ENCODE measurements at places on chromosomes 6 and 20.

GRCh38 chr6:102039441-102039840 is 645.9 kb downstream of the GRIK2 start:
- DNase-seq, result no peak

DNA sequence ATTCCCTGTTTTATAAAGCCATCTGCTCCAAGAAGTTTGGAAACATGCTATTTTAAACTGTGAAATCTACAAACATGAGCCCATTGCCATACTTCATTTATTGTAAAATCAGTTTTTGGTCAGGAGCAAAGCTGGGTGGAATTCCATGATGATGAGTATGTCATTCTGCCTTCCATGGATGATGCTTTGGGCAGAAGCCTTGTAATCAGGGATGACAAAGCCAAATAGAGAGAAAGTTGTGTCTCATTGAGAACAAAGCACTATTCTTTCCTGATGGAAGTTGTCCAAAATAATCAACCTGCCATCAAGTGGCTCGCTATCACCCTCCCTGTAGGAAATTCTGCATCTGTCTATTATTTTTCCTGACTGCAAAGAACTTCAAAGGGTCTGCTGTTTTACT is 313.0 kb upstream of the DEFB112 start:
- no peak for DNase-seq

DNA sequence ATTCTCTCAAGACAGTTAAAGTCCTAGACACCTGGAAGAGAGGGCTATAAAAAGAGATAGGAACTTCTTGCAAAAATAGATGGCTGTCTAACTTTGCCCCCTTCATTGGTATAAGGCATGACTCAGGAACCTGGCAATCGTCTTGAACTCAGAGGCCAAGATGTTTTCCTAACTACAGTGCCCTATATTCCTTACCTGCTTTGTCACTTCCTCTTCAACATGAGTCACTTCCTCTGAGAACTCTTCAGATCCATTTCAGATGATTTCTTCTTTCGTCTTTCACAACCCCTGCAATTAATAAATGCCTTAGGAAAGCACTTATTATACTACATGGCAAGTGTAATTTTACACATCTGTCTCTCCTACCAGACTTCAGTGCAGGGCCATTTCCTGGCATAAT is 83.5 kb downstream of the HAO1 start:
- DNase-seq, result no peak

- no peak for DNase-seq
Observed at GRCh38 chr6:5275497-5275896, 14.2 kb downstream of the FARS2 start.

- no peak for DNase-seq
Observed at GRCh38 chr6:52399511-52400312, 20.4 kb upstream of the EFHC1 start.

- DNase-seq, result no peak
Observed at GRCh38 chr6:15184441-15184861, 61.4 kb upstream of the JARID2 start.

- no peak for DNase-seq
Observed at GRCh38 chr6:107154131-107154800, 39.0 kb upstream of the BEND3 start.

DNA sequence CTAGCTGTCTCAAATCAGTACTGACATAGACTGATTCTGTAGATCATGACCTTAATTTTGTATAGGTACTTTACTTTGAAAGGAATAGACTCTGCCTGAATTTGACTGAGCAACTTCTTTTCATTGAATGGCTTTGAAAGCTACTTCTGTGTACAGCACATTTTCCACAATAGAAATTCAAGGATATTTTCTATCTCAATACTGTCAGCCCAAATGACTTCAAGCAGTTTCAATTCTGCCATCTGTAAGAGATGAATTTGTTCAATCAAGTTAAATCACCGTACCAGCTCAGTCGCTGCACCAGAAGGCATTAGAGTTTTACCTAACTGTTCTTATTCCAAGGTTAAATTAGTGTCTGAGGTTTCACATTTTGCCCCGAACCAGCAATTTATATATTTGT is 107.0 kb upstream of the EYS start:
- DNase-seq, result no peak

DNA sequence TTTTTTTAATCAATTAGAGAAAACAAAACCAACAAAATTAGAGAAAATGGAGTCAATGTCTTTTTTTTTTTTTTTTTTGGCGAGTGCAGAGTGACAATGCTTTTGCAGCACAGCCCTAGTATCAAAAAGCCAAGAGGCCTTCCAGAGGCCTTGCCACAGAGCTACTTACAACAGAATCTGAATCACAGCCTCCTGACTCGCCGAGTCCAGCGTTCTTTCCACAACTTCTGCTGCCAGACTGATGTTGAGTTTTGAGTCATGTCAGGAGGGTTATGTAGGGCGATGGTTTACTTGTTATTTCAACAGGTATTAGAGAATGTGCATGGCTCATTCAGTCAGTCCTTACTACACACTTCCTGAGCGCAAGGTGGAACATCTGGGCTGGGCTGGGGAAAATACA is 88.6 kb downstream of the FNDC1 start:
- DNase-seq, result no peak

DNA sequence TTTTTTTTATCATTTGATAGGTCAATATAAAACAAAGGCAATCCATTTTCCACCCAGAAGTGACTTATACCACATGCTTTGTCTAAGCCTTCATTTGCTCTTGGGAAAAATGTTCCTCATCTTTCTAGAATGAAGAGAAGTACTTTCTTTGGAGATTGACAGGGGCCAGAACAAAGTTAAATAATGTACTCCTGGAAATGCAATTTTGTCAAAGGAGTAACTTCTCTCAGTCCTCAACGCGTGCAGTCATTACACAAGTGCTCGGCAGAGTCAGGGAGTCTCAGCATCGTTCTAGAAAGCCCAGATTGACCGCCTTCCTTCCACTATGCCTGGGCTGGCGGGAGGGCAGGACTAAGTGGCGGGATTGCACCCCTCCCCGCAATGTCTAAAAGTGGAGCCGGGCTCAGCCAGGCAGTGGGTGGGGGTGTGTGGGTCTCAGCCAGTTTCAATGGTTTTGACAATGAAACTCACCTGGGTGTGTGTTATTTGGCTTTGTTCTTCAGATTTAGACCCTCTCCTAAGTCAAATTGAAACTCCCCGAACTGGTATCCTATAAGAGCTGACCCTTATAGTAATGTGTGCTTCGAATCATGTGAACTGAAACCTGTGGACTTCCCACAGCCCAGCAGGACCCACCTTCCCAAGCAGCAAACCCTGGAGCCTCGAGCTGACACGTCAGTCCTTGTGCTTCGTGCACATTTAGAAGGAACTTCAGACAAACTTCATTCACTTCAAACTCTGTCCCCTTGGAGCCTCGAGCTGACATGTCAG is 63.2 kb upstream of the DUSP22 start:
- no peak for DNase-seq

DNA sequence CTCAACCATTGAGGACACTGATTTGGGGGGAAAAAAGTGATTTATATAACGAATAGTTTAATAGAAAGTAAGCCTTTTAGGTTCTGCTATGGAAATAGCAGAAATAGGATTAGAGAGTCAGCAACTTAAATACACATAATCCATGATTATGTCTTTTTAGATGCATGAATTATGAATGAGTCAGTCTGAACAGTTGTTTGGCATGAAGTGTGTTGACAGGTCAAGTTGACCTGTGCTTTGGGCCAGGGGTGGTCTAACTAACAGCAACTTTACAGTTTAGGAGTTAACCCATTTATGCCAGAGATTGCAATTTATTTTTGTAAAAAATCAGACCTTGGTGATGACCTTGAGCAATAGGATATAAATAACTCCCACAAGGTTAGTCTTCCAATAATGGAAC is 191.3 kb downstream of the MTFR2 start:
- DNase-seq, result no peak

- DNase-seq, result no peak
Observed at GRCh38 chr6:147717991-147718390, 209.5 kb downstream of the SAMD5 start.

GRCh38 chr6:49515485-49516146 is 15.9 kb downstream of the GLYATL3 start:
- DNase-seq, result no peak

GRCh38 chr6:150631283-150631983 is 31.7 kb downstream of the PLEKHG1 start:
- no peak for DNase-seq

DNA sequence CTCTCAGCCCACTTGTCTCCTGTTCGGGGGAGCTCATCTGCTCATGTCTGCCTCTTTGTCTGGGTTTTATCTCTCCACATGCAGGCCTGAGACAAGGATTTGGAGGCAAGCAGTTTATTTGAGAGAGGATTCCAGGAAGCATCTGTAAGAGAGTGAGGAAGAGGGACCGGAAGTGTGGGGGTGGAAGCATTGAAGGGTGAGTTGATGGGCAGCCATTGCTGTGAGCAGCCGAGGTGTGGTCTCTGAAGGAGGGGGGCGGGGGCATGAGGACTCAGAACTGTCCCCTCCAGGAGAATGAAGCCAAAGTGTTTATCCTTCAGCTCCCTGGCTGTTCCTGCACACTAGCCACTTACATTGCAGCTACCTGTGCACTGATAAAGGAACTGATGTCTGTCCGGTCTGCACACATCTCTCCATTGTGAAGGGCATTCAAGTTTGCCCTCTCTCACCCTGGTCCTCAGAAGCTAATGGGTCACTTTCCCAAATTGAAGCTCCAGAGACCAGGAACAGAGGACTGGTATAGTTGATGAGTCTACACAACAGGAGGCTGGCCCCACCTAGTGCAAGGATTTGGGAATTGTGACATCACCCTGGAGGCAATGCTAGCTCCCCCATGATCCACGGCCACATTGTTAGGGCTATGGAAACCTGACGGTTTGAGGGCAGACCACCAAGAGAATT is 100.5 kb upstream of the FOXA2 start:
- no peak for DNase-seq

DNA sequence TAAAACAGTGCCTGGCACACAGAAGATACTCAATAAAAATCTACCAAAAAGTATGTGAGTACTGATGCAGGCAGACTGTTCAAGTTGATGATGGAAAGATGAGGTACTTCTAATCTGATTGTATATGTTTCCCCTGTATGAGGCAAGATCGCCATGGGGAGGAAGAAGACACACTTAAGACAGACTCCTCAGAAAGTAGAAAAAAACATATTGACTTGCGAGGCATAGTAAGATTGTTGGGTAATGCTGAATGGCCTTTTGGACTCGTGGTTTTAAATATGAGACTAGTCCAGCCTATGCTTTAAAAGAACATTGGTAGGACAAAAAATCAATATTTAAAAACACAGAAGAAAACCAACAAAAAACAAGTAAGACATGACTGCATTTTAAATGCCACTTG is 72.6 kb downstream of the SHPRH start:
- DNase-seq, result no peak

DNA sequence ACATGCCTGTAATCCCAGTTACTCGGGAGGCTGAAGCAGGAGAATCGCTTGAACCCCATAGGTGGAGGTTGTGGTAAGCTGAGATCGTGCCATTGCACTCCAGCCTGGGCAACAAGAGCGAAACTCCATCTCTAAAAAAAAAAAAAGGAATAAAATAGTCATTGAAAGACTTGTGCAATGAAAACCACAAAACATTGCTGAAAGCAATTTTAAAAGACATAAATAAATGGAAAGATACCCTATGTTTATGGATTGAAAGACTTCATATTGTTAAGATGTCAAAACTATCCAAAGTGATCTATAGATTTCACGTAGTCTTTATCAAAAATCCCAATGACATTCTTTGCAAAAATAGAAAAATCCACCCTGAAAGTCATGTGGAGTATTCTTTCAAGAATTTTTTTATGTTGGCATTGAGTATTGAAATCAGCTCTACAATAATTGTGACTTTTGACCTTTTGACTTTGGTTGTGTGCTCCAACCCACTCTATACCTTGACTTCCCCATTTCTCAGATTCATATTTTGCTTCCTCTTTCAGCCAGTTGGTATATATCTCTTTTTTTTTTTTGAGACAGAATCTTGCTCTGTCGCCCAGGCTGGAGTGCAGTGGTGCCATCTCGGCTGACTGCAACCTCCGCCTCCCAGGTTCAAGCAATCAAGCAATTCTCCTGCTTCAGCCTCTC is 45.5 kb upstream of the SLC23A2 start:
- DNase-seq, result no peak

GRCh38 chr6:47044397-47044796 is 2.3 kb upstream of the ADGRF1 start:
- no peak for DNase-seq

- DNase-seq, result no peak
Observed at GRCh38 chr20:57590485-57591288, 29.5 kb downstream of the ZBP1 start.

- no peak for DNase-seq
Observed at GRCh38 chr6:22199771-22200170, 97.1 kb downstream of the PRL start.

GRCh38 chr6:40323881-40324634 is 263.1 kb downstream of the LRFN2 start:
- no peak for DNase-seq

Data from tibial artery (tissue), 4 donors.